Germinal center (tissue), 1 donor: ENCODE measurements at places on chromosomes 16 and 17.
A peak's percentile ranks its signal among the peaks of the same experiment; 100 is the strongest.

DNA sequence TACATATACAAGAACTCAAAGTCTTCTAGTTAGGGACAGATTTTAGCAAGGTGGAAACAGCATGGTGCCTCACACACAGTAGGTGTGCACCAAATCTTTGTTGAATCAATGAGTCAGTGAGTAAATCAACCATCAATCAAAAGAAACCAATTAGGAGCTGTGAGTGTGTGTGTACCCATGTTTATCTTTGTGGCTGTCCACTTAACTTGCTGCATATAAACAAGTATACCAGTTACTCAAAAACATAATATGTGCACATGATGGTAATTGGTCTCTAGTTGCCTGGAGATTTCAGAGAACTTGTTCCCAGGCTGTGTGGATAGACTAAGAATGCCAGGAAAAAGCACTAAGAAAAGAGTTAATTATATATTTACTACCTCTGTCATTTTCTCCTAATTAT lies 272.2 kb upstream of the CCL2 start:
- no peak for DNase-seq

DNA sequence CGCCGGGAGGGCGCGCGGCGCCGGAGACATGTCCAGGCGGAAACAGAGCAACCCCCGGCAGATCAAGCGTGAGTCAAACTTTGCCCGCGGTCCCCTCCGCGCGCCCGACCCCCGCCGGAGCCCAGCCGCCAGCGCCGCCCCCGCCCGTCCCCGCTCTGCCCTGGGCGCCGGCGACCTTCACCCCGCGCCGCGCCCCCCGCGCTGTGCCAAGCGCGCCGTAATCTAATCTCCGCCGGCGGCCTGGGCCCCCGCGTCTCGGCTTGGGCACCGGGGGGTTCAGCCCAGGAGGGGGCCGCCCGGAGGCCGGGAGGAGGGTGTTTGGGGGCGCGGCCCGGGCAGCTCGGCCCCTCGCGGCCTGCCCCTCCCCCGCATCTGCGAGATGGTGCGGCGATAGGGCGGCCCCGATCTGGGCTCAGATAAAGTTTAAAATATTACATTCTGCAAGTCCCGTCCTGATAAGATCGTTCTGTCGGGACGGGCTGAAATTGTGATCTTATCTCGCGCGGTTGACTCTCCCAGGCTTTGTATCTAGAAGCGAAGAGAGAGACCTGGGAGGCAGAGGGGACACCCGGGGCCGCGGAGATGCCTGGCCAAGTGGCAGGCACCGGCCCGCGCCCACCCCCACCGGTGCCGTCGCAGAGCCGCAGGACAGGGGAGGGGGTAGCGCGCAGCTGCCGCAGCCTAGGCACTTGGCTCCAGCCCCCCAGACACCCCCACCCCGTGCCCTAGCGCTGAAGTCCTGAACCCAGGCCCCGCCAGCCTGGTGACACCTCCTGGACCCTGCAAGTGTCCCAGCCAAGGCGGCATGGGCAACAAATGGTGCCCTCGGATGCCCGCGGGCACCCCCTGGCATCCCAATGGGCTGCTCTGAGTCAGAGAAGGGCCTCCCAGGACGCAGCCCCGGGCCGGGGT lies 787 bp downstream of the ZFPM1 start:
- DNase-seq = peak; percentile 30

- DNase-seq = no peak
These were observed 44.7 kb downstream of the ZFPM1 start for GRCh38 chr16:88497561-88498462.

GRCh38 chr17:65173976-65174683 lies 37.0 kb downstream of the RGS9 start:
- DNase-seq = no peak

DNA sequence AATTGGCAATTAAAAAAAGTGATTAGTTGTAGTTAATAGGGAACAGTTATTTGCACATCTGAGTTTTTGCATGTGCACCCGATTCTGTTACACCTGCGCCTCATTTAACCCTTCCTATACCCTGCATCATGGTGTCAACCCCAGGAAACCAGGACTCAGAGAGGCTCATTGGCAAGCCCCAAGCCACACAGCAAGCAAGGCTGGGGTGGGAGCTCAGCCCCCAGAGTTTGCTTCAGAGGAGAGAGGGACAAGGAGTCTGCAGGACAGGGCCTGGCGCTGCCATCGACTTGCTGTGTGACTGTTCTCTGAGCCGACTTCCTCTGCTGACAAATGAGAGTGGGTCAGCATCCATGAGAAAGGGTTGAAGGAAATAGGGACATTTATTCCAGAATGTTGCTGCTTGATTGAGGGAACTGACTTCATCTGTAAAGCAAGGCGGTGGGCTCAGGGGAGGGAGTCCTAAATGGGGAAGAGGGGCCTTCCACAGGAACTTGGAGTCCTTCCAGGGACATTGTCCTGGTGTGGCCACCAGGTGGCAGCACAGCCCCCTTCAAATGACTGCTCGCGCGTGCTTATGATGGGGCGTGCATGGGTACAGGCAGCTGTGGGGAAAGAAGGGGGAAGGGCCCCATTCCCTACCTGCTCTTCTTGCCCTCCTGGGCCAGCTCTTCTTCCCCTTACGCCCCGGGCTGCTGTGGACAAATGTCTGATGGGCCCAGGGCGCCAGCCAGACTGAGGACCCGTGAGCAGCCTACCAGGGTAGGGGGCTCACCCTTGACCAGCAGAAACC lies 51.6 kb downstream of the NT5M start:
- DNase-seq = peak; percentile 84

DNA sequence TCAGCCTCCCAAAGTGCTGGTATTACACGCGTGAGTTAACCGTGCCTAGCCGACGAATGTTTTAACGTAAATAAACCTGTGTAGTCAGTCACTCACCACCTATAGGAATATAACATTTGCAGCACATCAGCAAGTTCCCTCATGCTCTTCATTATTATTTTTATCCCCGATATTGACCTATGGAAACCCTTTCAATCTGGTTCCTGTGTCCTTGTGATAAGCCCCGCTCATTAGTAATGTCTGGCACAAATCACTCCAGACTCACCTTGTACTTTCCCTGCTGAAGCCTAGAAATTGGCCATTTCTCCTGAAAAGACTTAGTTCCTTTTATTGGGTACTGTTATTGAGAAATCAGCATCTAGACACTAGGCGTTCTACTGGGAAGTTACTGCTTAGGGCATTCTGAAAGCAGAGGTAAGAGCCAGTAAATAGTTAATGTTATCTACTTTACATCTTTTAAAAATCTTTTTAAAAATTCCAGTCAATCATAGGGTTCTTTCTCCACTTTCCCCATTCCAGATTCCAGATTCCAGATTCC lies 1.5 kb upstream of the PHKG2 start:
- DNase-seq = no peak
